ENCODE measurements at places on chromosomes 7 and 10. TPM values are rescaled to one million over a fixed set of nuclear protein-coding genes. Genes with fewer than 3 reads are reported as not detected.

The PTPN20 gene
- 10.0 TPM for total RNA-seq

The PSD gene
- 49.2 TPM for total RNA-seq

The ANLN gene
- 21.6 TPM for total RNA-seq

The SLC16A12 gene
- total RNA-seq, result 4.4 TPM

The C10orf67 gene
- 0.11 TPM for total RNA-seq

The LIPN gene
- not detected for total RNA-seq

The RP9 gene
- 14.3 TPM for total RNA-seq

The BEND7 gene
- 35.7 TPM for total RNA-seq

The MACROH2A2 gene
- total RNA-seq, result 49.1 TPM

The SKIDA1 gene
- 11.4 TPM for total RNA-seq

The CDC14C gene
- total RNA-seq, result 0.22 TPM

The PIK3AP1 gene
- total RNA-seq, result 5.4 TPM

The SLF2 gene
- total RNA-seq, result 64.1 TPM

The FOXP2 gene
- 109 TPM for total RNA-seq

The WNT8B gene
- total RNA-seq, result 0.16 TPM

The CPVL gene
- total RNA-seq, result 7.9 TPM
